ENCODE measurements at places on chromosomes 6 and 20.

DNA sequence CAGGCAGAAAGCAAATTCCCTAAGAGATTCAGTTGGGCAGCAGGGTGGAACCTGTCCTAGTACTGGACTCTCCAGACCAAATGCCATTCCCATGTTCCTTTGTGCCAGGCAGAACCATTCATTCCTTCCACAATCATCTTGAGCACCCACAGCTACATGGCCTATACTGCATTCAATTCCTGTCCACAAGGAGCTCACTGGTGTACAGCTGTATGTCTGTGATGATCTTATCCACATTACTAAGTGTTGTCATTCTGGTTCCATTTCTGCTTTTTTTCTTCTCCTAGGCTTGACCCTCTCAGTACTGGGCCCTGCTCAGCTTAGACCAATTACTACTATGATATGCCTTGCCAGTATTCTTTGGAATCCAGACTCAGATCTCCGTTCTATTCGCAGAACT lies 27.5 kb downstream of the MAN1A1 start:
- DNase-seq = no peak

DNA sequence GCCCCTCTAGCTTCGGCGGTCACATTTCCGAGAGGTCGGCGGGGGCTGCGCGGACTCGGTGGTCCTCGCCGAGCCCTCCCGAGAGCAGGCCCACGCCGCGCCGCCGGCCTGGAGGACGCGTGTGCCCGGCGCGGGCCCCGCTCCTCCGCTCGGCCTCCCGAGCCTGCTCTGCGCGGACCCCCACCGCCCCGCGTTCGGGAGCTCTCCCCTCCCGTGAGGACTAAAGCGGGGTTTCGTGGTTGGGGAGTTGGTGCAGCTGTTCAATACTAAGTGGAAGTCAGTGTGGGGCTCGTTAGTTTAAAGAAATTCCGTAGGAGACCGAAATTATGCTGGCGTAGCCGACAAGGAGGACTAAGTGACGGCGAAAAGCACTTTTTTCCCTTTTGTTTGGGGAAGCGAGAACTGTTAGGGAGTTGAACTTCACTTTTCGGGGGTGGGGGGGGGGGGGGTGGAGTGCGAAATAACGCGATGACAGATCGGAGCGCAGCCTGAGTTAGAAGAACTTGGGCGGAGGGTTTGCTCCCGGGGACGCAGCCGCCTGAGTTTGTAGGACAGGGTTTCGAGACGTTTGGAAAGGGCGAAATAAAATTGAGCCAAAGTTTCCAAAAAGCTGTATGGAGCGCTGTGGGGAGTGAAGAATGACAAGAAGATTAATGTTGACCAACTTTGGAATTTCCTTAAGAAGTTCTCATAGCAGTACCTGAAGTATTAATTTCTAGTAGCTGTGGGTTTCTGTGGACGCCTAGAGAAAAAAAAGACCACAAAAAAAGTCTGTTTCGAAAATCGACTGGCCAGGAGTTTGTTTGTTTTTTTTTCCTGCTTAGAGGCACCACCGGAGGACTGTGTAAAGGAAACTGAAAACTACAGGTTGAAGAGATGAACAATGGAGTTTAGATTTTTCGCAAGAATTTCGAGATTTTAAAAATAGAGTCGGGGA lies 1.4 kb downstream of the QKI start:
- DNase-seq = no peak

DNA sequence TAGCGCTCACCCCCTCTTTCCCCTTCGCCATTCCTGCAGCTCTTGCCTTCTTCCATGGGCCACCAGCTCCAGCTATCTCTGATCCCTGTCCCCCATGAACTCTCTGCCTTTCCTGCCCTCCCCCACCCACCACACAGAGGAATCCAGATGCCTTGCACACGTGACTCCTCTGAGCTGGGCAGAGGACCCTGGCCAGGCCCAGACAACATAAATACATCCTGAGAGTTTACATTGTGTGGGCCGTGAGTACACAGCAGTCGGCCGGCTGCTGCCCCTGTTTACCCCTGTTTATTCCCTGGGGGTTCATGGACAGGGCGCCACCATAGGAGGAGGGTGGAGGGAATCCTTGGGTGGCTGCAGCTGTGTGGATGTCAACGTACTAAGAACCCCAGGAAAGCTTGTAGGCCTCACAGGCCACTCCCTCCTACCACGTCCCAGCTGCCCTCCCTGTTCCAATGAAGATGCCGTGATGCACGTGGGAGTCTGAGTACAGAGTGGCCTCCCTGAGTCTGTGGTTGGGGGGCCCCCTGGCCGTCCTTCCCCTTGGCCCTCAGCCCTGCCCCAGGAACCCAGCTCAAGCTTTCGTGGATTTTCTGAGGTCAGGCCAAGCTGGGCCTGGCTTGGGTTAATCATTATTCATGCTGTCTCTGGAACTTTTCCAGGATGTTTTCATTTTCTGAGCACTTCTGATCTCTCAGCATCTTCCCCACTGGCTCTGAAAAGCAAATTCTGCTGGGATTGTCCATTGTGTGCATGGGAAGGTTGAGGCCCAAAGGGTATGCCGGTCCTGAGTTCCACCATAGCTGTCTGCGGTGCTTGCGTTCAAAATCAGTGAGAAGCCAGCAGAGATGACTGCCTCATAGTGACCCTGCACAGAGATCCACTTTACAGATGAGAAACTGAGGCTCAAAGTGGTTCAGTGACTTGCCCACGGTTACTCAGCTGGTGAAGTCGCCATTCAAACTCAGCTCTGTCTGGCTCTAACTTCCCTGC lies 136.3 kb downstream of the MRPL14 start:
- no peak for DNase-seq

DNA sequence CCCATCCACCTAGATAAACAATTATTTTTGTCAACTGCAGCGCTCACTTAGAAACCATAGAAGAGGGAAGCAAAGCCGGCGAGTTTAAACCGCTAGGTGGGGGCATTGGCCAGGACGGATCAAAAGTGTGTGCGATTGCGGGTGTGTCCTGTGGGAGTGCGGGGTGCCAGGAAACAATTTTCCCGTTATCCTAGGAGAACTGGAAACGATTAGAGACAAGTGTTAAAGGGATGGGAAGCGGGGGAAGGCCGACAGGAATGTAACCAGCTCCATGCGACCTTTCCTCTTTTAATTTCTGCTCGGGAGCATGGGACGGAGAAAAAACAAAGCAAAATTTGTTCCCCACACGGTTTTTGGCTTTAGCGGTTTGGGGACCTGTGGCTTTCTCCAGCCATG lies 2.8 kb upstream of the HTR1B start:
- no peak for DNase-seq

GRCh38 chr6:73712535-73713173 lies 16.7 kb downstream of the CD109 start:
- no peak for DNase-seq

DNA sequence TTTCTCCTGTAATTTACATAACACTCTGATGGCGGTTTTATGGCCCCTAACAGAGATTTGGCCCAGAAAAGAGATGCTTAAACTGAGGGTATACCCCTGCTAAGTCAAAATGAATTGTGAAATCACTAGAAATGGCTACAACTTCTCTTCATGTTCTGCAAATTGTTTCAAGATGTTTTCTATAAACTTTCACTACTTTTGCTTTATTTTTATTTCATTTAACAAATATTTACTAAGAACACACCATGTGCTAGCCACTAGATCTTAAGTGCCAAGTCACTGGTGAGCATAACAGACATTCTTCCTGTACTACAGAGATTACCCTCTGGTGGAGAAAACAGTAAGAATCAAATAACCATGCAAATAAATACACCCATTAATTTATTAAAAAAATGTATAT lies 87.6 kb downstream of the KCNQ5 start:
- DNase-seq = no peak

- DNase-seq = no peak
Observed at GRCh38 chr6:56996401-56996800, 41.5 kb downstream of the BEND6 start.

DNA sequence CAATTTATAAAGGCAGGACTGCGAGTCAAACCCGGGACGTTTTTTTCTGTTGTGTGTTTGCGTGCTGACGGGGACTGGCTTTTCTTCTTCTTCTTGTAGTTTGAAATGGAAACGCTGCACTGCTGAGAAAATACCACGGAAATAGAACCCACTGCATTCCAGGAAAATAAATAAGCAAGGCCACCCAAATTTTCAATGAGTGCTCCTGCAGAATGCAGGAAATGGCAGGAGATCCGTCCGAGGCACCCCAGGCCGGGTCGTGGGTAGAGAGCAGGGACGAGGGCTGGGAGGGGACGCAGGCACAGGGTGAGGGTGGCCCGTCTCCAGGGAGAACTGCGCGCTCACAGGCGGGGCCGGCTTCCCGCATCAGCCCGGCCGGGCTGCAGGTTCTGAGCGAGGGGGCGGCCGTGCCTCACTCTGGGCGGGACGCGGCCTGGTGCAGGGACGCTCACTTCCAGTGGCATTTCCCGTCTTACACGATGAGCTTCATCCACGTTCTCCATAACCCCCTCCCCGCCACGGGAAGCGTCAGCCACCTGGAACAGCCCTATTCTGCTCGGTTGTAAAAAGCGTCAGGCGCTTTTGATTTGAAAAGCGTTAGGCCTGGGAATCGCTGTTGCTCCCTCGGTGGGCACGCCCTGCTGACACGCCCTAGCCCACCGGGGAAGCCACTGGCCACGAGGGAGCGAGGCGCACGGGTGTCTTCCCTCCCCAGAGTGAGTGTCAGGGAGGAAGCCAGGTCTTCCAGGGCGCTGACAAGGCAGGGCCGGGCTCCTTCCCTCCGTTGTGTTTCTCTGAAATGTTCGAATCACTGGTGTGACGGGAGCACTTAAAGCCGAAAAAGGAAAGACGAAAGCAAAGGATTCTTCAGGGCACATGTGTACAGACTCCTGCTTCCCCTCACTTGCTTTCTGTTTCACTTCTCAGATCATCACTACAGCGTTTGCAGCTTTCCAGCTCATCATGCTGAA lies 17.9 kb upstream of the EXOC2 start:
- DNase-seq = no peak

GRCh38 chr20:824490-824889 lies 9.0 kb upstream of the FAM110A start:
- DNase-seq = no peak

GRCh38 chr6:111258615-111259088 lies 171.3 kb downstream of the SLC16A10 start:
- DNase-seq = no peak

DNA sequence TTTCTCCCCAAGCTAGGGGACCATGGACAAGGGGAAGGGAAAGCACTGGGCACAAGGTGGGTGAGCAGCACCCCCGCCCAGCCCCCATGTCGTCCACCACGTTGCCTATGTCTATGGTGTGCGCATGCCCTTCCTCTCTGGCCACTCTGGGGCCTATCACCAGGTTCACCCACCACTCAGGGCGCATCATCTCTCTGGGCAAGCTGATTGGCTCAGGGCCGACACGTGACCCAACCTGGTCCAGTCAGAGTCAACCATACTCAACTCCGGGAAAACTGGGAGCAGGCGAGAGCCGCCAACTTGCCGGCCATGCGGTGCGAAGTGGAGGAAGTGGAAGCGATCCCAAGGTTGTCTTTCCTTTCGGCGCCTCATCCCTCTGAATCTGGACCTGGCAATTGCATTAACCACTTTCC lies 25.9 kb downstream of the ACSS1 start:
- DNase-seq = no peak

DNA sequence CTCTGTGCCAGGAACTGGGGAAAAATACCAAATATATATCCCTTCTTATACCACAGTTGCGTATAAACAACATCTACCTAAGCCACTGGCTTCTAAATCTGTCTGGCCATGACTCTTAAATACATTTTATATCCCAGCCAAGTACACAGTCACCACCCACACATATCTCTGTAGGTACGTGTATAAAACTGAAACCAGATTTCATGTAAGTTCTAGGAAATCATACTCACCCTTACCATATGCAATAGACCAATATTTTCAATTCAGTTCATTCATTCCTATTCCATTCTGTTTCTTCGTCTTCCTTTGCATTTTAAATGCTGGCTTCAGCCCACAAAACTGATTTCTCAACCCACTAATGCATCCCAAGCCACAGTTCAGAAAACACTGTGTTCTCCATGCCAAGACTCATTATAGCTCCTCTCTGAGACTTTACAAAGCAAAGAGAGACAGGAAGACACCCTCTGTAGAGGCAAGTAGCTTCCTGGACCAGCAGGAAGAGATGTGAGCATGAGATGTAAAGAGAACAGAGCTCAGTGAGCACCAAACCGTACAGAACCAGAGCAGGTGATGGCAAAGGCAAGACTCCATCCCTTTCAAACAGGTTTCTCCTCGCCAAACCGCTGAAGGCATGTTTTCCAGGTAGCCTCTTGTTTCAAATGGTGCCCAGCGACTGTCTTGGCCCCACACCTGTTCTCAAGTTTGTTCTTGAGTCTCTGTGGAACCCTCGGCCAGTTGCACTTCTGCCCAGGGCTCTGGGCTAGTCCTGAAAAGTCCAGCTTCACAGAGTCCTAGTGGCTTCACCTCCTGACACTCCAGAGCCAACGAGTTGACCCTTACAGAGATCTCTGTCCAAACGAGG lies 18.7 kb downstream of the FAM50B start:
- DNase-seq = no peak

- no peak for DNase-seq
Observed at GRCh38 chr6:30940361-30940986, at the start of gene MUCL3. MUCL3 (plus strand) TSS chr6:30940973; CDS start chr6:30941000, 27 bp downstream.

- DNase-seq = no peak
Observed at GRCh38 chr20:48619126-48620101, 208.4 kb downstream of the PREX1 start.

GRCh38 chr6:119158057-119158848 lies 79.8 kb upstream of the FAM184A start:
- DNase-seq = peak; percentile 11

GRCh38 chr20:14334306-14334930 lies 3.0 kb downstream of the FLRT3 start:
- DNase-seq = no peak

DNA sequence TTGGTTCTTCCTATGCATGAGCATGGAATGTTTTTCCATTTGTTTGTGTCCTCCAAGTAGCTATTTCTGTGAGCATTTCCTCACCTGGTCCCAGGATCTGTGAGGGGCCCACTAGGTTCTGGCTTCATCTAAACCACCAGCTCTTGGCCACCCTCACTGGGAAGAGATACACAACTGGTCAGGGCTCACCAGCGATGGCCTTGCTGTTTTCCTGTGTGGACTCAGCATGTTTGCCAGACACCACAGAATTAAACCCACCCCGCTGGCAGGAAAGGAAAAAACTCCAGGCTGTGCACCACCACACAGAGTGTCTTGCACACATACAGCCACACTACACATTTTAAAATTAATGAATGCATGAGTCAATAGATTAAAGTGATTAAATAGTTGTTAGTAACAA lies 65.1 kb upstream of the NXT1 start:
- DNase-seq = no peak
